CD8-positive, alpha-beta T cell (primary cell): ENCODE measurements at places on chromosomes 13 and 19.

- no peak for DNase-seq
Observed at GRCh38 chr19:55698256-55698655, 23.2 kb downstream of the EPN1 start.

GRCh38 chr19:33815380-33816340, 19.0 kb downstream of the KCTD15 start:
- no peak for DNase-seq

- DNase-seq, result no peak
Observed at GRCh38 chr13:110575322-110576069, 14.0 kb upstream of the RAB20 start.

DNA sequence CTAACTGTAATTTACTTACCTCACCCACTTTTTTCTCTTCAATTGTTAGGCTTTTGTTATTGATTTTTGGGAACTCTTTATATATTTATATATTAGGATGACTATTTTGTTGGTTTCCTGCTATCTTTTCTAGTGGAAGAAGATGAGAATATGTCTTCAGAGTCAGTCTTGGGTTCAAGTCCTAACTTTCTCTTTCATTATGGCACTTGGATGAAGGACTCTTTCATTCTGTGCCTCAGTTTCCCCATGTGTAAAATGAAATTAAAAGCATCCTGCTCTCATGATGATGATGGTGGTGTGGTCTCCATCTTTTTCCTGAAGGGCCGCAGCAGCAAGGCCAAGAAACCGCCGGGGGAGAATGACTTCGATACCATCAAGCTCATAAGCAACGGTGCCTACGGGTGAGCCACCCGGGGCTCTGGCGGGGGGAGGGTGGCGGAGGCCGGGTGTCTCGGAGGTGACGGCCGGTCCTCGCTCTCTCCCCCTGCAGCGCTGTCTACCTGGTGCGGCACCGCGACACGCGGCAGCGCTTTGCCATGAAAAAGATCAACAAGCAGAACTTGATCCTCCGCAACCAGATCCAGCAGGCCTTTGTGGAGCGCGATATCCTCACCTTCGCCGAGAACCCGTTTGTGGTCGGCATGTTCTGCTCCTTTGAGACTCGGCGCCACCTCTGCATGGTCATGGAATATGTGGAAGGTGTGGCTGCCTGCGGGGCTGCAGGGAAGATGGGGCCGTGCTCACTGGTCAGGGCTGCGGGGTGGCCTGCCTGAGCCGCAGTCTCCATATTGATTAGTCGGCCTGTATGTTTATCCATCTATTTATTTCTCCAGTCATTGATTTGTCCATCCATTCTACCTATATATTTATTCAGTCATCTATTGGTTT, 20.0 kb downstream of the MAST1 start:
- DNase-seq, result no peak

DNA sequence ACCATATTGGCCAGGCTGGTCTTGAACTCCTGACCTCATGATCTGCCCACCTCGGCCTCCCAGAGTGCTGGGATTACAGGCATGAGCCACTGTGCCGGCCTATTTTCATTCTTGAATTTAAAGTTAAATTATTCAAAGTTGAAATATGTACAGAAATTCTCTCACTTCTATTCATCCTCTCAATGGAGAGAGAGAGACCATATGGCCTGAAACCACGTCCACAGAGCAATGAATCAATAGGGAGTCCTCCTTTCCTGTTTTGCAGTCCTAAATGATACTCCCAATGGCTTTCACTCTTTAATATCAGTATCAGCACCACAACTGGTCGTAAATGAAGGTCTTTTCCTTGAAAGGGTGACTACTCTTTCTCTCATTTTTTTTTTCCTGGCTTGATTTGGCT, 30.5 kb upstream of the KCTD4 start:
- no peak for DNase-seq

DNA sequence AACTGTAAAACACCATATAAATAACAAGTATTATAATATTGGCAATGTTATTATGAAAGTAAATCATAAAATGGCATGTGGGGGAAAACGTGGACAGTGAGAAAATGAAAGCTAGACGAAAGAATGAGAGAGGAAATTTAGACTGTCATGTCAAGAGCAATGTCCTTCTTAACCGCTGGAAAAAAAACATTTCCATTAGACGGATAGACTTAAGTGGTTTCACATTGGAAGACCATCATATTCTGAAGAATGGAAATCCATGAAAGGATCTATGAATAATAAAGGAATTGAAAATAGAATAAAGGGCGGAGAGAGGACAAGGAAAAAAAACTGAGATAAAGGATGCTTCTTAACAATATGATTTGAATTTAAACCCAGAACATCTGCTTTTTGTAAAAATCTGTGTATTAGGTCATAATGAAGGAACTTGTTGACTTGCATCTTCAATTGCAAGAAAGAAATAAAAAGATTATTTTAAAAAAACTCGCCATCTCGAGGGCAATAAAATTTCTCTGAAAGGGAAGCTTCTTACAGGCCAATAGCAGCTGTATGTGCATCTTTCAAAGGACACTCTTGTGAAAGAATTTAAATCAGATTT, 90.6 kb downstream of the SPRY2 start:
- DNase-seq, result no peak

DNA sequence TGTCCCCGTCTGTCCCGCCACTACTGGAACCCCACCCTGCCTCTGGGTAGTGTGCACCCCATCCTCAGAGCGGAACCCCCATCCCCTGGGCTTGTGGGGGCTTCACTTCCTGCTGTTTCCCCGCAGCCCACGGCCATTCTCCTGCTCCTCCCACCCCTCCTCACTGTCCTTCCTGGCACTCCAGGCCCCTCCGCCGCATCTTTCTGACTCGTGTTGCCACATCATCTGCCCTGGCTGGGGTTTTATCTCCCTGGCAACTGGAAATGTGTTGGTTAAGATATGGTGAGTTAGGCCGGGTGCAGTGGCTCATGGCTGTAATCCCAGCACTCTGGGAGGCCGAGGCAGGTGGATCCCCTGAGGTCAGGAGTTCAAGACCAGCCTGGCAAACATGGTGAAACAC, 37.3 kb downstream of the KDM4B start:
- DNase-seq, result no peak

DNA sequence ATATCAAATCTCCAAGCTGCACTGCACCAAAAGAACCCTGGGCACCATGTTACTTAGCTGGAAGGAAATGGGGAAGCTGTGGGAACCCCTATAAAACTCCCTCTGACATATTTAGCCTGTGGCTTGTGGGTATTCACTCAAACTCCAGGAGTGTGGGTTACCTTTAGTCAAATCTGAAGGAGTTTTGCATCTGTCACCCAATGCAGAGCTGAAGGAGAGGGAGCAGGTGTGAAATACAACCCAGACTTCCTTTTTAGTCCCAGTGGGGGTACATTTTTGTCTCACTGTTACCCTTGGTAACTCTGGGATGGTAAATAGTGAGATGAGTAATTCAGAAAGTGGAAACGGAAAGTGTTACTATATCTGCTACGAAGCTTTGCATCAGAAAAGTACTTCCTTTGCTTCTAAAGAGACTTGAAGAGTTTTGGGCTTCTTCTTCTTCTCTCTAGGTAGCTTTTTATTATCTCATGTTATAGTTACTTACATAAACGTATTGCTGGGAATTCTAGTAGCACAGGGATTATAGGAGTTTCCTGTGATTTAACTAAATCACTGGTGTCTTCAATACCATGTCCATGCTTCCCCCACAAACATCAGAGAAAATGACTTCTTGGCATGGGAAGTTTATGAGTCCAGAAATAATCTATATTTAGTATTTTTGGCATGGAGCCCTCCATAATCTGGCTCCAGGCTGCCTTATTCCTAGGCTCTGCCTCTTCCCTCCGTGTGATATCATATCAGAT, 105.9 kb downstream of the AKAP11 start:
- DNase-seq, result no peak

DNA sequence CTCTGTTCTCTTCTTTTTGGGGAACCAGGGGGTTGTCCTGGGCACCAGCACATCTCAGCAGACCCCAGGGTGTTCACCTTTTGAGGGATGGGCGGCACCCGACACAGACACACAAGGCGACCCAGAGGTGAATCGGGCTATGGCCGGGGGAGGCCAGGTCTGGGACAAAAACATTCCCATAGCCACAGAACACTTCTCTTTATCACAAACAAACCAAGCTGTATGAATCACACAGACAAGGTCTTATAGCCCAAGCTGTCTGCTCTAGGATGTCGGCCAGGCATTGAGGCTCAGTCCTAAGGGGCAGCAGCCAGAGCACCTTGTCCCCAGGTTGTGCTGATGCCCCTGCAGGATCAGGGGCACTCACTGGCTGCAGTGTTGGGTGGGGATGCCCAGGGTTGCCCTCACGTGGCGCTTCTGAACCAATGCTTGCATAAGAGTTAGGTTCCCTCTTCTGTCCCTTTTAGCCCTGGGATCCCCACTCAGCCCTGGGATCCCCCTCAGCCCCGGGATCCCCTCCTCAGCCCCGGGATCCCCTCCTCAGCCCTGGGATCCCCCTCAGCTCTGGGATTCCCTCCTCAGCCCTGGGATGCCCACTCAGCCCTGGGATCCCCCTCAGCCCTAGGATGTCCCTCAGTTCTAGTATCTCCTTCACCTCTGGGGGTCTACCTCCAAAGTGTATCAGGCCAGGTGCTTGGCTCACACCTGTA, 26.9 kb downstream of the MAU2 start:
- no peak for DNase-seq

- no peak for DNase-seq
Observed at GRCh38 chr13:19632915-19633478, 462 bp upstream of the MPHOSPH8 start.

- DNase-seq, result peak; percentile 16
Observed at GRCh38 chr13:50893211-50893852, 16.3 kb upstream of the RNASEH2B start.

GRCh38 chr13:113923376-113924063, 50.4 kb downstream of the C13orf46 start:
- DNase-seq, result no peak

- DNase-seq, result peak; percentile 10
Observed at GRCh38 chr13:82165396-82166174, 1716.7 kb downstream of the SLITRK1 start.

- no peak for DNase-seq
Observed at GRCh38 chr13:97119943-97120342, 102.2 kb upstream of the MBNL2 start.

GRCh38 chr19:57850553-57851017, 926 bp downstream of the ZNF587 start:
- no peak for DNase-seq

DNA sequence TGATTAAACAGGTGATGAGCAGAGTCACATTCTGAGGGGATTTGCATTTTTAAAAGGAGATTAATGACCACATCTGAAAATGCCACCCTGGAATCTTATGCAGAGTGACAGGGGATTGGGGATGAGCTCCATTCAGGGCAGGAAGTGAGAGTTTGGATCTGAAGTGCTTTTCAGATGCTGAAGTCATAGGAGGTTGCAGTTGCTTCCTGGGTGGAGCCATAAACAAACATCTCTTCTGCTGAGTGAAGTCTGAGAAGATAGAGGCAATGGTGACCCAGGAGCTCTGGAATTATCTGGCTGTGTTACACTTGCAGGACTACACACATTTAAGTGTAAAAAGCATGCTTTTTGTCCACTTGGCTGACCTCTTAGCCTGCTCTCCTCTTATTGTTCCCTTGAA, 51.4 kb upstream of the PSG8 start:
- DNase-seq, result no peak

- DNase-seq, result no peak
Observed at GRCh38 chr13:98486412-98486811, 90.5 kb downstream of the STK24 start.

DNA sequence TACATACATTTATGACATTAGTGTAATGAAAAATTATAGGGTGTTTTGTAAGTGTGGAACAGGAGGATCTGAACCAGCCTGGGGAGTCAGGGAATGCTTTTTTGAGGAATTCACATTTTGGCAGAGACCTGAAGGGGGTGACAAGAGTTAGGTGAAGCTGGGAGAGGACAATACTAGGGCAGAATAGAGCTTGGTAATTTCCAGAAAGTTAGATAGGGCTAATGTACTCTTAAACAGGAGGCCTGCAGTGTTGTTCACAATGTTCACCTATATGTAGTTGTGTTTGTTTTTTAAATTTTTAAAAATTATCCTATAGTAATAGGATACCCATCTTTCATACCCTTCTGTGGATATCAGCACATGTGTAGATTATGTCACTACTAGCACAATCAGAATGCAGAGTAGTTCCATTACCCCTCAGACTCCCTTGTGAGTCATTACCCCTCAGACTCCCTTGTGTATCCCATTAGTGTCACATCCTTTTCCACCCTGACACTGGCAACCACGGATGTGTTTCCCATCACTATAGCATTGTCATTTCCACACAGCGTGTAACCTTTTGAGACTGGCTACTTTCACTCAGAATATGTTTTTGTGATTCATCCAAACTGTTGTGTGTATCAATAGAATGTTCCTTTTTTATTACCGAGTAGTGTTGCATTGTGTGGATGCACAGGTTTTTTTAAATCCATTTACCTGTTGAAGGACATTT, 43.1 kb downstream of the PCCA start:
- DNase-seq, result no peak

DNA sequence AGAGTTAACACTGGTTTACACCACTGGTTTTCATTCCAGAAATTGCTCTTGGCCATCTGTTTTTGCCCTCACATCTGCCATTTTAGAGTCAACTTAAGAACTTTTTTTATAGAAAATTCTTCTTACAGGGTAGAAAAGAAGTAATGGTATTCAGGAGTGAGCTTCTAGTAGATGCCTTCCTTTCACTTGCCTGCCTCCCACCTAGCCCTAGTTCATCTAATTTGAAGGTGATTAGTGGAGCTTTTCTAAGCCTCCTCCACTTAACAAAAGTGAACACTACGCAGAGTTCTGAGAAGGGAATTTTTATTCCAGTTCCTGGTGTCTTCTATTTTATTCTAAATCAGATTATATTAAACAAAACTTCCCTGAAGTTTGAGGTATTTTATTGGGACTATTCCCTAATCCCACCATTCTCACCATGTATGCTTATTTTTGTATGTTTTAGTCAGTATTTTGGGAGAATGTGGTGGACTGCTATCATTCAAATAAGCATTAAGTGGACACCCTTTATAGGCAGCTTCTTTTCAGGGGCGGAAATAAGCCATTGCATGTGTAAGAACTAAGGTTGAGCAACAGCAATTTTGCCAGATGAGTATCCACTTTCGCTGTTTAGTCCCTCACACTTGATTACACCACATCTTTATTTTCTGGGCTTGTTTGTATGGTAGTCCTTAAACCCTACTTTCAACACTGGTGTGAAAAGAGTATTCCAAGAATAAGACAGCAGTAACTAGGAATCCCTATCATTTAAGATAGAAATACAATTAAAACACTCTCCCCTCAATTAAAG, 156.9 kb downstream of the ENOX1 start:
- no peak for DNase-seq

DNA sequence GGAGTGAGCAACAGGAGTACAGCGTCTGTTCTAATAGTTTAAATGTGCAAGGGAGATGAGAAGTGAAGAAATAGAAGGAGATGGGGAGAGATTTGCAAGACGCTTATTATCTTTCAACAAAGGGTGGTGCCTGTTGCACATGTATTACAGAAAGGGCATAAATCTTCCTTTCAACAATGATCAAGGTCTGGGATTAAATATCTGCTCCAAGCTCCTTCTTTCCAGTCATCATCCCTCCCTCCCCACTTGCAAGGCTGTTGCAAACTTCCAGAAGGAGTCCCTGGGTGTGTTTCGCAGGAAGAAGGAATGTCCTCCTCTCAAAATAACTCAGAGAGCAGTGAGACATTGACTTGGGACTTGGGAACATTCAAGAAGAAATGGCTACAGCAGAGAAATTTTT, 63.5 kb upstream of the MYCBP2 start:
- no peak for DNase-seq
